ENCODE measurements at places on chromosomes 5 and 9. TPM values are rescaled to one million over a fixed set of nuclear protein-coding genes. Genes with fewer than 3 reads are reported as not detected.

Gene CDO1
- polyA plus RNA-seq: 2.9 TPM

Gene DMRT2
- polyA plus RNA-seq: 0.98 TPM

Gene ADRA1B
- polyA plus RNA-seq: 1.2 TPM

Gene SLIT3
- 6.5 TPM for polyA plus RNA-seq

GRCh38 chr5:54944364-54944763, 41.0 kb downstream of the ESM1 start:
- no peak for DNase-seq

DNA sequence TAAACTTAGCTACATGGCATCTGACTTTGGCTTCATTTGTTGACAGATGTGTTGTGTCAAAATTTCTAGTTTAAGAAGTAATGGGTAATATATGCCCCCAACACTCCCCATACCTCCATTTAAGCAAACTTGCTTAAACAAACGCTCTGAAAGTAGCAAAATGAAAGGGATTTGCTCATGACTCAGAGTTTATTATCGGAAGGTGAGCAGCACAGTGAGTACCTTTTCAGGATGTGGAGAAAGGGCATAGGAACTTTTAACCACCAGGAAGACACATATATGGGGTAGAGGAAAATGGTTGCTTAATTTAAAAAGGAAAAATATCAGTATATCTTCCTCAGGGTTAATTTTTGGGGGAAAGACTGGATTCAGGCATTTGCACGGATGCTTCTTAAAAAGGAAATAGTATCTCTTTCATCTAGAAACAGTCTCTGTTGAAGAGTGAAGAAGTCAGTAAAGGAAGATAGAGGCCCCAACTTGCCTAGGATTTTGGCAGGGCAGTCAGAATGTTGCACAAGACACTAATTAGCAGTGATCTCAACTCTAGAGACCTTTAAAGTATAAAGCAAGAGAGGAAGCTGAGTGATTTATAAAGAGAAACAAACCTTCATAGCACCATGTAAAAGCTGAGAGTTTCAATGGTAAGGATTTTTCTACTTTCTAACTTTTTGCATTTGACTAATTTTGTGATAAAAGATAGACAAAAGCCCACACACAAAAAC, 155.1 kb downstream of the TRIO start:
- peak; percentile 73 for DNase-seq

GRCh38 chr9:127941062-127941960, 3.7 kb upstream of the DPM2 start:
- no peak for DNase-seq

DNA sequence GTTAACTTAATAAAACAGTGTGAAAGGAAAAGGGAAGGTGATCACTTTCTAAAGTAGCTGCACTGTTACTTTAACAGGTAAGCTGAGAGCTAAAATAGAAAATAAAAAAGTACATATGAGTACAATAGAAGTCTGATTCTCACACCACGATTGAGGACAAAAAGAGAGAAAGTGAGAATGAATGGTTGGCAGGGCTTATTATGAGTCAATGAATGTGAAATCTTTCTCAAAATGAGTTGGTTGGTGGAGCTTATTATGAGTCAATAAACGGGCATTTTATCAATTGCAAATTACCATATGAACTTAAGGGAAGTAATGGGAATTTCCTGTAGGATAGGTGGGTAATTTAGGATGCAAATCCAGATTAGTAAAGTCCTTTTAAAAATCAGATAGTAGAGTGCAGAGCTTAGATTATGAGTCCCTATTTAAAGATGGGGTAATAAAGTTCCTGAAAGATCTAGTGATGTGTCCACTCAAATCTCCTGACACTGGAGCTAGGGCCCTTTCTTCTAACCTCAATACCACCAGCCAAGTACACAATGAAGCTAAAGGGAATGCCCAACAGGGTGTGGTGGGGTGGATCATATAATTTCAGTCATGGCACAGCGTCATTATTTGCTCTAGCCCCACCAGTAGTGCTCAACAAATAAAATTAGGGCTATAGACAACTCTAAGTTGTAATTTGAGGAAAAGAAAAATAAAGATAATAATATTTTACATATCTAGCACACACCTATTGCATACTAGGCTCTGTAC, 21.1 kb upstream of the TLR4 start:
- DNase-seq: no peak

DNA sequence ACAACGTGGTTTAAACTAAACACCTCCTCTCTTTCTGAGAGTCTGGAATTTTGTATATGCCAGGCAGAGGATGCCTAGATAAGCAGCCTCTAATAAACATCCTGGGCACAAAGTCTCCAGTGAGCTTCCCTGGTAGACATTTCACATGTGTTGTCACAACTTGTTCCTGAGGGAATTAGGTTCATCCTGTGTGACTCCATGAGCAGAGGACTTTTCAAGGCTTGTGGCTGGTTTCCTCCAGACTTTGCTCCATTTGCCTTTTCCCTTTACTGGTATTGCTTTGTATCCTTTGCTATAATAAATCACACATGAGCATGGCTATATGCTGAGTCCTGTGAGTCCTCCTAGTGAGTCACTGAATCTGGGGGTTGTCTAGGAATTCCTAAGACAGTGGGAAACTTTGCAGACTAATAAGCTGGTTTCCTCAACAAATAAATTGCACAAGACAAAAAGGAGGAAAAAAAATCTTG, 77.4 kb downstream of the NR2F1-AS1 start:
- DNase-seq: no peak

- DNase-seq: no peak
Measured at GRCh38 chr9:76690246-76690972, 73.8 kb upstream of the PCA3 start.

DNA sequence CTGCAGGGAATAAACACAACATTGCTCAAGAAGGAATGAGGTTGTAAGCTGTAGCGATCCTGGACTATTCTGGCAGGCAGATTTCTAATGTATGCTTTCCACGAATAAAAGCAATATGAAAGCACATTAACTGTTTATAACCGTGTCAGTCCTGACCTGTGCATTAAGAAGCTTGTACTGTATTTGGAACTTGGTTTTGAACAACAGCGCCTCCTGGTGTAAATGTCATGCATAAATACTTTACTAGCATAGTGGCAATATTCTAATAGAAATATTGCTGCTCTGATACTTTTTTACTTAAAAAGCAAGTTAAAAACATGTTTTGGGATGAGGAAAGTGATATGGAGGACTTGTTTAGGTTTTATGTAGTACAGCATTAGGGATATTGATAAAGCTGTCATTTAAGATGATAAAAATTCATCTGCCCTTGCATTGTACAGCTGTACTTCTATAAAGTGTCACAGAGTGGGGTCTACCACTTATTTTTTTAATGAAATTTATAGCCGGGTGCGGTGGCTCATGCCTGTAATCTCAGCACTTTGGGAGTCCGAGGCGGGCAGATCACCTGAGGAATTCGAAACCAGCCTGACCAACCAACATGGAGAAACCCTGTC, 70.7 kb upstream of the GNE start:
- peak; percentile 86 for DNase-seq

Gene DRD1
- 0.12 TPM for polyA plus RNA-seq

- DNase-seq: peak; percentile 31
Measured at GRCh38 chr9:76162086-76162730, 232.0 kb downstream of the RFK start.

DNA sequence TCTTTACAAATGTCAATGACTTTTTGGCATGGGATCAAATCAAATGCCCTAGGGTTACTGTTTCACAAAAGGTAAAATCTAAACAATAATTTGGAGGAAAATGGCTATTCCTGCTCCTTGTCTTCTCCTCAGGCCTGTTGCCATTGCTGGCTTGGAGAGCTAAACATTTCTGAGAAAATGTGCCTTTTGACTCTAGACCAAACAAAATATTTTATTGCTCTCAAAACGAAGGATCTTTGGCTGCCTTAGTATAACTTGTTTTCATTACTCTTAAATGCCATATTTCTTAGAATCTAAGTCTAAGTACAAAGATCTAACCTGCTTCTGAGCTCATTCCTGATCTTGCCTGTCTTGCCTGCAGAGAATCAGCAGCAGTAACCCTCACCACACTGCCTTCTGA, 116.6 kb downstream of the MUSK start:
- DNase-seq: no peak

- no peak for DNase-seq
Measured at GRCh38 chr5:172773481-172774469, 2.8 kb upstream of the DUSP1 start.

- no peak for DNase-seq
Measured at GRCh38 chr5:16773991-16774390, 157.2 kb upstream of the RETREG1 start.

GRCh38 chr5:74865256-74865803, 857 bp downstream of the FAM169A start:
- peak; percentile 21 for DNase-seq

DNA sequence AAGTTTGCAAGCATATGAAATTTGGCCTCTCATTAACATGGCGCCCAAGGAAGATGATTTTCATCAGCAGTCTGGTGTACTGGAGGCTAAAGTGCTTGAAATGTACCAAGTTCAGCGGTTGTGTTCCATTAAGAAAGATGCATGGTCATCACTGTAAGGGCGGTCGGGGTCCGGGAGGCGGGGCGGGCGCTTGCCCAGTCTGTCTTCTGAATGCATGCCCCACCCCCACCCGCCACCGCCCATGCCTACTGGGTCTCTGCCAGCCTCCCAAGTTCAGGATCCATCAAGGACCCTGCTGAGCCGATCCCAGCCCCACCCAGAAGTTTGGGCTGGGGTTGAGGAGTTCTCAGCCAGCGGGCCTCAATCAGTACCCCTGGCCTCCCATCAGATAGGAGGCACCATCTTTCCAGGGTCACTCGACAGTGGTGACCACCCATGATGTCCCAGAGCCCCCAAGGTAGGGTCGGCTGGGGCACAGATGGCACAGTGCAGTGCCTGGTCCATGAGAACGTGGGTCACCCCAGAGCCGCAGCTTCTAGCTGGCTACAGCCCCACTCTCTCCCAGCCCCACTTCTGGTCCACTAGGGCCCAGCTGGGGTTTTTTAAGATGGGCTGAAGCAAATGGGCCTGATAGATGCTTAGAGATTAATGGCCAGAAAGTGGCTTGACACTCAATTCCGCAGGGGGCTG, 24.4 kb upstream of the PRDM12 start:
- no peak for DNase-seq

Gene FAM163B
- polyA plus RNA-seq: 0.16 TPM

GRCh38 chr5:1657161-1657741, 133.5 kb upstream of the LPCAT1 start:
- no peak for DNase-seq

DNA sequence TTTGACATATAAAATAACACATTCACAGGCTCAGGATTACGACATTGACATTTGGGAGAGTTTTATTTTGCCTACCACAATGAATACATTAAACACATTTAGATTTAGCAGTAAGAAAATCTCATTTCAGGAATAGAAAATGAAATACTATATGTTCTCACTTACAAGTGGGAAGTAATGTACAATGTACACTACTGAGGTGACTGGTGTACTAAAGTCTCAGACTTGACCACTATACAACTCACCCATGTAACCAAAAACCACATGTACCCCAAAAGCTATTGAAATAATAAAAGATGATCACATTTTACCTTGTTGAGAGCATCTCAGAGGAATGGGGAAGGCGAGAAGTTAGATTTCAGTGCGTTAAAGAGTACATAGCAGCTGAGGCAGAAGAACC, 1202.4 kb upstream of the SEMA6A start:
- DNase-seq: no peak

GRCh38 chr5:138243794-138244193, 30.6 kb downstream of the GFRA3 start:
- DNase-seq: no peak

DNA sequence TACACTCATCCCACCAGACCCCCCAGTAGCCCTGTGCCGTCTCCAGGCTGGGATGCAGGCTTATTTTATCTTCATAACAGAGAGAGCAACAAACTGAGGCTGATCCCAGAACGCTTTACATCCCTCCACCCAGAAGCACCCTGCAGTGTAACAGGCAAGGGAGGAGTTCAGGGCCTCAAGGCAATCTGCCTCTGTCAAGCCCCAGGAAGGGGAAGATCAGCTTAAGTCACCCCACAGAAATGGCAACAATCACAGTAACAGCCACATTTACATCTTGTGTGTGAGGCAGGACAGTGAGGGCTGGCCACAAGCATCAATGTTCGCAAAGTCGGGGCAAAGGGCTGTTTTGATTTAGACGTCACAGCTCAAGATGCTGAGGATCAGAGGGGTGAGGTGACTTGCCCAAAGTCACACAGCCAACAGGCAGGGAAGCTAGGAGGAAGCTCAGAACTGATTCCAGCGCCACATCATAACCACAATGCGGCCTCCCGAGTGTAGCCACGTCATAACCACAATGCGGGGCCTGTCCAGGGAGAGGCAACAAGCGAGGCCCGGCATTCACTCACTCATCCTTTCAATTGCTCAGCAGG, 14.4 kb downstream of the STK10 start:
- no peak for DNase-seq

DNA sequence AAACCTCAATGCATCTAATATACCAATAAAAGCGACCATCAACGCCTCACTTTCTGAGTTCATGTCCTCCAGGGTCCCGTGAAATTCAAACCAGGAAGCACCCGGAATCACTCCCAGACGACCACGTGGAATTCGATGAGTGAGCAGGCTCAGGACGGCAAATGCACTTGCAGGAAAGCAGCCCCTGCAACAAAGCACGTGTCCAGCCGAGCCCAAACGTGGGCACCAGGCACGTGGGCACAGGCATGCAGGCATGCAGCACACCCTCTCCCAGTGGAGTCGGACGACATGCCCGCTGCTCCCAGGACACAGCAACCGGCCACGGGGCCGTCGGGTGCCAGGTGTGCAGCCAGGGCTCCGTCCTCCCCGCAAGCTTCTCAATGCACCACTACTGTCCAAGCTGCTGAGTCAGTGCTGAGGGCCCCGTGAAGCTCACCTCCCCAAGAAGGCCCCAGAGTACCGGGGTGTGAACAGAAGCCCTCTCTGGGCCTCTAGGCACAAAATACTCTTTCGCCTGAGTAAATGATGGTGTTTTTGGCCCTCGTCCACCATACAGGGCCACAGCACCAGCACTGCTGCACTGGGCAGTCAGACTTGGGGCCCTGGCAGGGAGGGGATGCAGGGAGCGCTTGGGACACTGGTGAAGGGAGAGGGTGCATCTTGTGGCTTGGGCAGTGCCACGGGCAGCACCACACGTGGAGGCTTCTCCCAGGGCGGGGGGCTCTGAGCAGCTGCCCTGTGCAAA, 87.6 kb downstream of the VAV2 start:
- DNase-seq: no peak

DNA sequence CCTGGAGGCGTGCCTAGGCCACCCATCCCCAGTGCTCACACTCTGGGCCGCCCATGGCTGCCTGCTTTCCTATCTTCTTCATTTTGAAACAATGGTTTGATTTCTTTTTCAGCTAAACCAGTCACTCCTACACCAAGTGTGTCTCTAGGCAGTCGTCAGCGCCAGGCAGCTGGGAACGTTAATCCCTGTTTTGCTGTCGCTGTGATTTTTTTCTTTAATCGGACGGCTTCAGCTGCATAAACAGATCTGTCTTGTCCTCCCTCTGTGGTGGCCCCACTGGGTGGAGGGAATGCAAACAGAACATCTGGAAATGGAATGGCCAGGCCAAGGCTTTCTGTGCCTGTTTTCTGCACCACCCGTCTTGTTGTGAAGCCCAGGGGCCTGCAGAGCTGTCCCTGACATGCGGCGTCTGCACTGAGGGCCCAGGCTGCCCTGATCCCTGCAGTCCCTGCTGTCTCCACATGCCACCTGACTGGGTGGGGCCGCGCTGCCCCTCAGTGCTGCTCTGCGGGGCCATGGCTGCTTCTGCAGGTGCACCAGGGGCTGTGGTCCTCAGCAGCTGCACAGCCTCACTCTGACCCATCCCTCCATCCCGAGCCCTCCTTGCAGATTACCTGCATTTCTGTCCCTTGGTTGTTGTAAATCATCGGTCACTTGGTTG, 51.5 kb downstream of the WNK2 start:
- DNase-seq: peak; percentile 74

GRCh38 chr5:118844351-118844750, 144.0 kb downstream of the DTWD2 start:
- DNase-seq: no peak

Gene PPP1R26
- polyA plus RNA-seq: 13.6 TPM

Data from lung (tissue), 17 donors.